T-cell (primary cell): ENCODE measurements at places on chromosomes 3 and 15.

- DNase-seq: no peak
Measured at GRCh38 chr3:69542805-69543429, 157.0 kb upstream of the FRMD4B start.

DNA sequence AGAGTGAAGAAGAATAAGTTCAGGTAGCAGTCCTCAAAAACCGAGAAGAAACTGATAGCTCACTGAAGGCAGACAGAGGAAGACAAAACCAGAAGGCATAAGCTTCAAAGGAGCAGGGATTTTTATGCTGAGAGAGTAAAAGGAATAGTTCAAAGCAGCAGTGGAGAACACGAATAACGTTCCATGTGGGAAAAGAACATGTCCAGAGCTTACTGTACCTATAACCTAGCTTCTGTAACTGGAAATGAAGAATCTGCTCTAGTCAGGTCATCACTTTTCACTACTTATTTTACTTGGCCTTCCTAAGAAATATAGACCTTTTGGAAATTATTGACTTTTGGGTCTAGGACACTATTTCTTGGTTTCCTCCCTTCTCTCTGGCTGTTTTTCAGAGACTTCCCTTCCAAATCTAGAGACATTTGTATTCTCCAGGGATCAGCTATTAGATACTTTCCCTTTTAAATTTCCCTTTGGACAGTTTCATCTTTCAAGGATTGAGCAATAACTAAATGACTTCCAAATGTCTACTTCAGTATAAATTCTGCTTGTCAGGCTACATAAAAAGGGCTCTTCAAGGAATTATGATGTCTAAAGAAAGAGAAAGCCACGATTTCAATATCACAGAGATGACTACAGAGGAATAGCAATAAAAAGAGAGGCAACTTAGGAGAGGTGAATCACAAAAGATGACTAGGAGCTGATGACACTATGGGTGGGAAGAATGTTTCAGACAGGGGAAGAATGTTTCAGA is 46.7 kb downstream of the UBE3A start:
- DNase-seq: no peak

- no peak for DNase-seq
Measured at GRCh38 chr3:72998466-72998865, 1.9 kb downstream of the PPP4R2 start.

DNA sequence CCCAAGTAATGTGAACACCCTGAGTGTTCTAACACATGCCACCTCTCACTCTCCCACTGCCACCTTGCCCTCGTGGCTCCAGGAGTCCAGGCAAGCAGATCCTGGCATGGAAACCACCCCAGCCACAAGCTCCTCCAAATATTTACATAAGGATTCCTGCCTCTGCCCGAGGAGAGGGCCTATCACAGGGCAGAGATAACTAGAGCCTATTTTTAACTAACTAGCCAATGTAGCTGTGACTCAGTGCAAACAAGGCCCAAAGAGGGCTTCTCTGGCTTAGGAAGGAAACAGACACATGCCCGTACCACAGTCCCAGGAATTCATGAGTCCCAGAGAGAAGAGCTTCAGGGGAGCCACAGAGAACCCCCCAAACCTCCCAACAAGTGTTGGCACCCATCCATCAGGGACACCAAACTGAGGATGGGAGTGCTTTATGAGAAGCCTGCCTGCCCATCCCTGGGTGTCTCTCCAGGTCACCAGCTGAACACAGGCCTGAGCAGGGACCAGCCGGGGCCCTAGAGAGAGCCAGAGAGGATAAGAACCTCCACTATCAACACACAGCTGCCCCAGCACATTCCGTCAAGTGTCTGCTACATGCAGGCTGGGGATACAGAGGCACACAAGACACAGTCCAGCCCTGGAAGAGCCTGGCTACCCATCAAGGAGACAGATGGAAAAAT is 9.2 kb downstream of the FYCO1 start:
- no peak for DNase-seq

- DNase-seq: no peak
Measured at GRCh38 chr15:97745481-97746071, 214.9 kb upstream of the ARRDC4 start.

GRCh38 chr3:137071104-137071503 is 113.3 kb downstream of the IL20RB start:
- no peak for DNase-seq

- no peak for DNase-seq
Measured at GRCh38 chr3:64917914-64918453, 230.2 kb upstream of the ADAMTS9 start.
